ENCODE measurements at places on chromosomes 11 and 22. TPM values are rescaled to one million over a fixed set of nuclear protein-coding genes. Genes with fewer than 3 reads are reported as not detected.

GRCh38 chr11:31806928-31807798, 4.0 kb downstream of the PAX6 start:
- peak; percentile 55 for DNase-seq

GRCh38 chr22:30236875-30237274, 9.7 kb downstream of the LIF start:
- DNase-seq, result no peak

- DNase-seq, result no peak
Observed at GRCh38 chr22:50585238-50585637, 2.6 kb upstream of the CHKB start.

DNA sequence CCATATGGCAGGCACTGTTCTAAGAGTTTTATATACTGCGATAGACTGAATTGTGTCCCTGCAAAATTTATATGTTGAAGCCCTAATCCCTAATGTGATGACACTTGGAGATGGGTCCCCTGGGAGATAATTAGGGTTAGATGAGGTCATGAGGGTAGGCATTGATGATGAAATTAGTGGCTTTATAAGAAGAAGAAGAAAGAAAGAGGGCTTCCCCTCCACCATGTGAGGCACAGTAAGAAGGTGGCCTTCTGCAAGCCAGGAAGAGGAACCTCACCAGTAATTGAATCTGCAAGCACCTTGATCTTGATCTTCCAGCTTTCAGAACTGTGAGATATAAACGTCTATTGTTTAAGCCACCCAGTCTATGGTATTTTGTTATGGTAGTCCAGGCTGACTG, 46.6 kb upstream of the TENM4 start:
- DNase-seq, result no peak

DNA sequence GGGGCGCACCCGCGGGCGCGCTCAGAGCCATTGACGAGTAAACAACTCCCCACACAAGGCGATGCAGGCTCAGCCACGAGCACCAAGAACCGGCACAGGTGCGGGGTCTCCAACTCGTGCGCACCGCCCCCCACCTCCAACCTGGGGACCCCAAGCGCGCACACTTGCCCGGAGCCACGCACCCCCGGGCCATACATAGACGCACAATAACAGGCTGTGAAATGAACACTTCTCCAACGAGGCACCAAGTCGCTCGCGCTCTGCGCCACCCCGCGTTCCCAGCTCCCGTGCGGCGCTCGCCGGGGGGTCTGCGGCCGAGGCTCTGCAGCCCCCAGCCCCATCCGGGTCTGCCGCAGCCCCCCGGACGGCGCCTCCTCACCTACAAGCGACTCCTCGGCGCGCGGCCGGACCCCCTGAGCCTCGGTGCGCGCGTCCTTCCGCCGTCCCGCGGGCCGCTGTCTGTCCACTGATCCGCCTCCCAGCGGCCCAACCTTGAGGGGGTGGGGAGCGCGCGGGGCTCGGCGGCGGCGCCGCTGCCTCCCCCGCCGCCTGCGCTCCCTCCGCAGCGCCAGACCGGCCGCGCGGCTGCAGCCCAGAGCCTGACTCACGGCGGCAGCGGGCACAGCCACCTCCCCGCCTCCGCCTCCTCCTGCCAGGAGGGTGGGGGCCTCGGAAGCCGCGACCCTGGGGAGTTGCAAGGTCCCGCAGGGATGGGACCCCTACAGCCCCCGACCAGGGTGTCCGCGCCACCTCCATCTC, 1.6 kb downstream of the IFITM10 start:
- peak; percentile 52 for DNase-seq

Gene CD6
- polyA plus RNA-seq, result not detected

Gene PLAAT5
- polyA plus RNA-seq, result 7.7 TPM
